BJ (cell line): ENCODE measurements at places on chromosomes 5 and 9.
A peak's percentile ranks its signal among the peaks of the same experiment; 100 is the strongest.

DNA sequence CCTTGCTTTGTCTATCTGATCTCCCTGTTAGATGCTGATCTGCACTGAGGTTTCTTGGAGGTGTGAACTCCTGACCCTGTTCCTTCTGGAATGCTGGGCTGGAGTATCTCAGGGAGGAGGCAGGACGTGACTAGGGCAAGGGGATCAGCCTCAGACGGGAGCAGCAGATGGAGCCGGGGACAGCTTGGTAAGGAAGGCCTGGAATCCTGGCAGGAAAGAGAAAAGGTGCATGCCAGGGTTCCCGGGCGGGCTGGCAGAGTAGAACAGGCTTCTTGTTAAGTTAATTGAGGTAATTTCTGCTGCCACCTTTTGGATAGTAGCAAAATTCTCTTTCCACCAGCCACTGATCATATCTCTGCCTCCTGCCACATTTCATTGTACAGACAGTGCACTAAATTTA, 180.9 kb downstream of the ZNF462 start:
- DNase-seq, result no peak

- no peak for DNase-seq
Measured at GRCh38 chr5:89300426-89300970, 417.5 kb upstream of the MEF2C start.

DNA sequence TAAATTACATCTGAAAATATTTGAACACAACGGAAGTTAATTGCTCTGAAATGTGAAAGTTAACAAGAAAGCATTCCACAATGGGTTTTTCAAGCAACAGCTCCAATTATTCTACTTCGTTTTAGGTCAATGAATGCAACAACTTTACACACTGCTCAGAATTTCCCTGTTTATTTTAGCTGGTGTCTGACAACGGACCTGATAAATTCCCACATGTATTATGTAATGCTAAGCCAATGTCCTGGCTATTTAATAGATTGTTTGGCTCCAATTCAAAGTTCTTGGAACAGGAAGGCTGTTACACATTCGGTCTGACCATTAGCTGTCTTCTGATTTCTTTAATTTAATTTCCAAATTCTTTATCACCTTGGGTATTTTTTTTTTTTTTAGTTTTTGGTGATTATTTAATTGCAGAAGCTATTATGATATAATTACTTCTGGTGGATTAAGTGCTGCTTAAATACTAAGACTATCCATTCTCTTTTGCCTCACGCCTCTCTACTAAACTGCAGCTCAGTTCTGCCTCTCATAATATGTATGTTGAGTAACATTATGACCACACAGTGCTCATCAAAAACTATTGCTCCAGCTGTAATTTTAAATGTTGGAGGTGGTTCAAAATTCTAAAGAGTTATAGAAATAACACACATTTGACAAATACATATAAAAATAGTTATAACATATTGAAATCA, 57.9 kb downstream of the MEF2C start:
- peak; percentile 29 for DNase-seq

DNA sequence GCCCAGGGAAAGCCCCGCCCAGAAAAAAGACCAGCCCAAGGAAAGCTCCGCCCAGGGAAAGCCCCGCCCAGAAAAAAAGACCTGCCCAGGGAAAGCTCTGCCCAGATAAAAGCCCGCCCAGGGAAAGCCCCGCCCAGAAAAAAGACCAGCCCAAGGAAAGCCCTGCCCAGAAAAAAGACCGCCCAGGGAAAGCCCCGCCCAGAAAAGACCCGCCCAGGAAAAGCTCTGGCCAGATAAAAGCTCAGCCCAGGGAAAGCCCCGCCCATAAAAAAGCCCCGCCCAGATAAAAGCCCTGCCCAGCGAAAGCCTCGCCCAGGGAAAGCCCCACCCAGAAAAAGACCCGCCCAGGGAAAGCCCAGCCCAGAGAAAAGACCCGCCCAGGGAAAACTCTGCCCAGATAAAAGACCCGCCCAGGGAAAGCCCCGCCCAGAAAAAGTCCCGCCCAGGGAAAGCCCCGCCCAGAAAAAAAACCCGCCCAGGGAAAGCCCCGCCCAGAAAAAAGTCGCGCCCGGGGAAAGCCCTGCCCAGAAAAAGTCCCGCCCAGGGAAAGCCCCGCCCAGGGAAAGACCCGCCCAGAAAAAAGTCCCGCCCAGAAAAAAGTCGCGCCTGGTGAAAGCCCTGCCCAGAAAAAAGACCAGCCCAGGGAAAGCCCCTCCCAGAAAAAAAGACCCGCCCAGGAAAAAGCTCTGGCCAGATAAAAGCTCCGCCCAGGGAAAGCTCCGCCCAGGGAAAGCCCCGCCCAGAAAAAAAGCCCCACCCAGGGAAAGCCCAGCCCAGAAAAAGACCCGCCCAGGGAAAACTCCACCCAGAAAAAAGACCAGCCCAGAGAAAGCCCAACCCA, 11.9 kb downstream of the GRIN1 start:
- DNase-seq, result no peak
